ENCODE measurements at places on chromosomes 1 and 21.

GRCh38 chr1:246351721-246352120, 155.4 kb downstream of the SMYD3 start:
- DNase-seq, result no peak

- peak; percentile 47 for DNase-seq
Measured at GRCh38 chr1:156963621-156964020, 43.2 kb downstream of the LRRC71 start.

DNA sequence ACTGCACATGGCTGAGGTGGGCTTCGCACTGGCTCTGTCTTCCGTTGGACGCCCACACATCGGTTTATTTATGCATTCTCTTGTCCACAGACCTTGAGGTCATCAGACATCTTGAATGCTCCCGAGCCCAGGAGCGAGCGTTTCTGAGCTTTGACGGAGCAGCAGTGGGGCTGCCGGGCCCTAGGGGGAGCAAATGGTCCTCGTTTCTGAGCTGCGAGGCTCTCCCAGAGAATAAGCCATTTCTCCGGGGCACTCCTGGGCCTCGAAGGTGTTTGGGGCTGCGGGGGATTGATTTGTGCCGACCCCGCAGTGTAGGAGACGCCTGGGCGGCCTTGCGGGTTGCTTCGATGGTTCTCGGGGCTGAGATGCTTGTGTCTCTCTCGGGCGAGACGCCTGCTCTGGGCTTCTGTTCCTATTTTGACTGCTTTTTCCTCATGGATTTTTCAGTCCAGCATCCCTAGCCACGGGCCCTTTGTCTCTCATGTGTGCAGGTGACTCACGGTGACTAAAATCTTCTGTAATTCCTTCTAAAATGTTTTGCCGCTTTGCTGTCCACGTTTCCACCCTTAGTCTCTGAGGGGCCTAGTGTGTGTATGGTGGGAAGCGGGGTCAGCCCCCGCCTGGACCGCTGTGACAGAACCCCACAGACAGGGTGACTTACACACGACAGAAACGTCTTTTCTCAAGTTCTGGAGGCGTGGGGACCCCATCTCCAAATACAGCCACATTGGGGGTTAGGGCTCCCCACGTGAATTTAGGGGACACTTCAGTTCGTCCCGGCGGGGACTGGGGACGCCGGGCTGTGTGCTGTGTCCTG, 62.1 kb downstream of the FAAP20 start:
- no peak for DNase-seq

DNA sequence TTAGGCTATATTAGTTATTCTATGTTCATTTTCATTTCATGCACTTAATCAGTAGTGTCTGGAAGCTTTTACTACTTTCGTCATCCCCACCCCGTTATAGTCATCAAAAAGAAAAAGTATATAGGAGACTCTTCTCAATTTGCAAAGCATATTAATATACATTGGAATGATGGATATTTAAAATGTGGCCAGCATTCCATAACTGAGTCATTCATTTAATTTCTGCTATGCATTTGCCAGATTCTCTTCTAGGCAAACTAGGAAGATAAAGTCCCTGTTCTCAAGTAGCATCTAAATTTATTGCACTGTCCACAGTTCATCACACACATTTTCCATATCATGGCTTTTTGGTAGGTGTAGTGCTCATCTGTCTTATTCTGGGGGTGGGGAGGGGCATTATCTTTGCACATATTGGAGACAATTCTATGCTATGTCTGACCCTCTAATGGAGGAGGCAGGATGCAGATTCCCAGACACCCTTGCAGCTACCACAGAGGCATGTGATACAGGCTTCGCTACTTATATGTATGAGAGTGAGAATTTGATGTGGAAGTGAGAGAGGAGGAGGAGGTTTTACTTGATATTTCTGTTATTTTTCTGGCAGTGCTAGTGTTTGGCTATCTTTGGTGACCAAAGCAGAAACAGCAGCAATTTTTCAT, 125.8 kb downstream of the CTH start:
- no peak for DNase-seq

GRCh38 chr1:191687721-191688120, 470.5 kb upstream of the RGS18 start:
- DNase-seq, result no peak

DNA sequence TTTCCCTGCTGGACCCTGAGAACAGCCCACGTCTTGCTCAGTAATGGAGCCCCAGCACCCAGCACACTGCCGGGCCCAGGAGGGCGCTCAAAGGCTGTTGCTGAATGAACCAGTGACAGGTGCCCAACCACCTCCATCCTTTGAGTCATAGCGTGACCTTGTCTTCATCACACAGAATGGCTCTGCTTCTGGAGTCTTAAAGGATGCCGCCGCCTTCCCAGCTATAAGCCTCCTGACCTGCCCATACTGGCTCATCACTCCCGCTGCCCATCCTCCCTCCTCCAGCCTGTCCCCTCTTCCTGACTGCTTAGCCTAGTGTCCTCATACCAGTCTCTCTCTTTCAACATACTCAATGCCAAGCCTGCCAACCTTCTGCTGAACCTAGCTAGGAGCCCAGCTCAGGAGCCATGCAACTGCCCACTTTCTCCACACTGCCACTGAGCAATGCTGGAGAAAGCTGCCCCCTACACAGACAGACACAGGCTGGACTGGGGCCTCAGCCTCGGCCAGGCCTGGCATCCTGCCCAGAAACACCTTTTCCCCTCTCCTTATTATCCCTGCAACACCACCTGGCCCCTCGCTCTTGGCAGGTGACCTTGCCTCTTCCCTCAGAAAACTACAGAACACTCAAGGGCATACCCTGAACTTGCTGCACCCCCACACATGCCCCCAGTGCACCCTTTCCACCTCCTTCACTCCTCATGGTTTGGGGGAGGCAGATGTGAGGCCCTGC, 14.1 kb downstream of the TTC39A start:
- no peak for DNase-seq

- no peak for DNase-seq
Measured at GRCh38 chr1:11338284-11338924, 65.4 kb downstream of the UBIAD1 start.
